ENCODE measurements at places on chromosomes 7 and 10.

DNA sequence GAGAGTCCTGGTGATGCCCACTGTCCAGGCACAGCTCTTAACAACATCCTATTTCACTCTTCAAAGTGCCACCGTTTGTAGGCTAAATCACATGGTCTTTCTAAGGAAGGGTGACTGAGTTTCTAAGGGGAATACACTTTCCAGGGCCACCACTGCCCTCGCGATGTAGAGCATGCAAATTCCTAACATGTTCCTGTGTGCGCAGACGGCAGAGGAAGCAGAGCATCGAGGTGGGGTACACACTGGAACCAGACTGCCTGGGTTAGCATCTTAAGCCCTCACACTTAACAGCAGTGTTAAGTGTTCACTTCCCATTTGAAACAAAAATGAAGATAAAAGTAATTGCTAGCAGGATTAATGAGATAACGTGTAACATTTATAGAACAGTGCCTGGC lies 3.0 kb downstream of the VOPP1 start:
- no peak for DNase-seq

DNA sequence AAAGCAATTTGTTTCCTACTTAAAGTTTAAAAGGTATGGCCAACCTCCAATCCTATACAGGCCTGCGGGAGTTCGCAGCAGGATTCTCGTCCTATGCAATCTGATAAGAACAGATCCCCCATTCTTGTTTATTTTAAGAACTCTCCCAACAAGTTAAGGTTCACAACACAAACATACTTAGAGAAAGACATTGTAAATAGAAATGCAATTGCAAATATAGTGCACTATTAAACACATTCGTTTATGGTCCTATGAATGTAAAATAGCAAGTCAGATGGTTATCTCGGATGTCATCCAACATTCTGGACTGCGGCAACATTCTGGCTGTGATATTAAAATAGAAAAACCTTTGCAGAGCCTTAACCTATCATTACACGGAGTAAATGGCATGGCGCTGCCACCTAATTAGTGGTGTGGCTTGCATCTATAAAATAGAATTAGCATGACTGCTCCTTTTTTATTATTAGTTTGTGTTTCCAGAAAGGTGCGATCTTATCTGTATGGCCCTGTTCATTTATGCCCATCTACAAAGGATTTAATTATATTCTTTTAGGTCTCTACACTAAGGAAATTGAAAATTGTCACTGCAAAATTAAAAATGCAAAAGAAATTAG lies 37.0 kb downstream of the BEND7 start:
- no peak for DNase-seq

DNA sequence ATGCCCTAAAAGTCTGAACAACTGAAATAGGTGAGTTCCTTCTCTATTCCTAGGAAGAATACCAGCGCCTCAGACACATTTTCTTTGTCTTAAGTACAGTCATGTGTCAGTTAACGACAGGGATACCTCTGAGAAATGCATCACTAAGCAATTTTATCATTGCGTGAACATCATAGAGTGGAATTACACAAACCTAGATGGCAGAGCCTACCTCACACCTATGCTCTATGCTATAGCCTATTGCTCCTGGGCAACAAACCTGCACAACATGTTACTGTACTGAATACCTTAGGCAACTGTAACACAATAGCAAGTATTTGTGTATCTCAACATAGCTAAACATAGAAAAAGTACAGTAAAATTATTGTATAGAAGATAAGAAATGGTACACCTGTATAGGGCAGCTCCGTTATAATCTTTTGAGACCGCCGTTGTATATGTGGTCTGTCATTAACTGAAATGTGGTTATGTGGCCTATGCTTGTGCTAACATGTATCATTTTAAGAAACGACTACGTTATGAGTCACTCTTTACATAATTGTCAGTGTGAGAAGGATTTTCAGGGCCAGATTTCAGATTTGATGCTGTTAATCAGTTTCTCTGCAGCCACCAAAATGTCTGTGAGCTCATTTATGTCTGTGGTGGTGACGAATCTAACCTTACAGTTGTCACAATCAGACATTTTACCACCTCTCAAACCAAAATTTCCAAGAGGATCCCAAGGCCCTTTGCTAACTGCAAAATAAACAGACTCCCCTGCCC lies 66.1 kb upstream of the STK17A start:
- DNase-seq, result no peak

DNA sequence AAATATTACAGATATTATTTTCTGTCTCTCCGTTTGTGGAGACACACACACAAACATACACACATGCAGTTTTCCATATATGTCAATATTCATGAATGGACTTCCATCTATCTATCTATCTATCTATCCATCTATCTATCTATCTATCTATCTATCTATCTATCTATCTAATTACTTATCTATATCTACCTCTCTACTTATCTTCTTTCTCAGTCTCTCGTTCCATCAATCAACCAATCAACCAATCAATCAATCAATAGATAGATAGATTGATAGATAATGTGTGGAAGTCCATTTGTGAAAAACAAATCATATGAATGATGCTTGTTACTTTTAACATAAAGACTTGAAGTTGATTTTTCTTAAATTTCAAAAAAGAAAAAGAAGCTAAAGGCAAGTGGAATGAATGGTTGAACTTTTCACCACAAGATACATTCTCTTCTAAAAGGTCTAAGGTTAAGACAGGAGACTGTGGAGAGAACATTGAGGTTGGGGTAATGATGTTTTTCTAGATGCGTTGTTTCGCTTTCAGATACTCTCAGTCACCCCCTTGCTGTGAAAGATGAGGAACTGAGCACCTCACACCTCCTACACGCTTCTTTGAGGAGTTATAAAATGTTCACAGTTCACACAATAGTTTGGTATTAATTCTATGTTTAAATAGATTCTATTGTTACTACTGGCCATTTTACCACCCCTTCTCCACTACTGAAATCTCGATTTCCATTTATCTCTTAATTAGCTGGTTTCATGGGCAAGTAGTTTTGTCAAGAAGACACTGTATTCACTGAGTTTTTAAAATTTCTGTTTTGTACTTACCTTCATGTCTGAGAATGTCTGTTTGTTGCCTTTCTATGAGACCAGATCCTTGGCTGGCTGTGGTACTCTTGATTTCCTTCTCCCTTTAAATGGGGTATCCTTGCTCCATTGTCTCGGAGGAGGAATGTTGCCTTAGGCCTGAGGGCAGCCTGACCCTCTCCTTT lies 114.1 kb downstream of the EMX2 start:
- no peak for DNase-seq

- DNase-seq, result no peak
These were observed 53.5 kb upstream of the FGL2 start for GRCh38 chr7:77253151-77253550.

DNA sequence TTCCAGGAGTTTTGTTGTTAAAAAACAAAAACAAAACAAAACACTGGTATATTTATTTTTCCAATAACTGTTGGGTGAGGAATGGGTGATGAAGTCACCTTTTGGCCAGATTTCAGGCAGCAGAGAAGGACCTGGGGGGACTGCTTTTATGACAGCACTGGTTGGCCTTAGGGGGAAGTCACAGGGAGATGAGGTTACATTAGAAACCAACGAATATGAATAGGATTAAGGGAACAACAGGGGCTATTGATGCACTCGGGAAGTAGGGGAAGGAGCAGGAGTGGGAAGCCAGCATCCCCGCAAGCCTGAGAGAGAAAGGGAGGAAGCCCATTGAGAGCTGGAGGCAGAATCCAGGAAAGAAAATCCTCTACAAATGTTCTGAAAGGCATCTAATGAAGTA lies 958.4 kb downstream of the TYW1 start:
- DNase-seq, result no peak

DNA sequence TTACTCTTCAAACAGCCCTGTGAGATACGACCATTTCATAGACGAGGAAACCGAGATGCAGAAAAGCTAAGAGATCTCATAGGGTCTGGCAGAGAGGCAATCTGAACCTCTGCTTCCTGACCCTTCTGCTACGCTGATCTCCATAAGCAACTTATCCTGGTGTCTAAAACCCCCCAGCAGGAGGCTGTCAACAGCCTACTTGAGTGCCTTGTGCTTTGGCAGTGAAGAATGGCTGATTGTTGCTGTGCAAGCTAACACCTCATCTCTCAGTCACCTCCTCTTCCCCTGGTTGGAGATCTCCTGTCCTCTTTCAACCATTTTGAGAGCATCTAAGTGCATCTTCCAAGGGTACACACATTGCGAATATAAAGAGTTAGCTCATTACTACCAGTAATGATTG lies 86.2 kb downstream of the AOAH start:
- DNase-seq, result no peak

DNA sequence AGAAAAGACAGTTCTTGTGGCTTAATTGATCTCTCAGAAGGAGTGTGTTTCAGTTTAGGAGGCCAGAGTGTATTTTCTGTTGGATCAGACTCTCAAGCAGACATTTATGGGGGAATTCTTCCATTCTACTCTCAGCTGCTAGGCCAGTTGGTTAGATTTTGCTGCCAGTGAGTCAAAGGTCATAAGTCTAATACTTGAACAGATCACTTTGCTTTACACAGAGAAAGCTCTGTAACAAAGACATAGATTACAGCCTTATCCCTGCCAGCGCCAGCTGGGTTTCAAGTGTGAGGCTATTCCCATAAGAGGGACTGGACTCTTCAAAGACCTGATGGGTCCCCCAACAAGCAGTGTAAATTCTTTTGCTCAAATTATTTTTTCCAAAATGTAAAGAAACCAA lies 145.6 kb upstream of the SEMA3C start:
- no peak for DNase-seq

DNA sequence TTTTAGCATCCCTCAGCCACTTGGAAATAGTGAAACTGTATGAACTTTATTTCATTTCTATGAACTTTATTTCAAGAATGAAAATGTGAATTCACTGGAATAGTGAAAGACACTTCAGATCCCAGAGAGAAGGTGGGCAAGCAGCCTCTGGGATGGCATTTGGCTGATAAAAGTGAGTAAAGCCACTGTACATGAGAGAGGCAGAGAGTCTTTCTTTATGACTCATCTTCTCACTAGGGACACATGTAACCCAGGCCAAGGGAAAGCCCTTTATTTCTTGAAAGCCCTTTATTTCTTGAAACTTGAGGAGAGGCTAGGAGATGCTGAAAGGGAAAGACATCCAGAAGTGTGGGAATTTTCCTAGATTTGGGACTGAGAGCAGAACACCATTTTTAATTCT lies 148.9 kb upstream of the SMIM30 start:
- DNase-seq, result no peak

GRCh38 chr10:69208761-69209160 lies 11.4 kb upstream of the HKDC1 start:
- no peak for DNase-seq

- DNase-seq, result no peak
These were observed 65.9 kb downstream of the CLIP2 start for GRCh38 chr7:74355091-74355490.

- DNase-seq, result no peak
These were observed 22.3 kb upstream of the SFMBT2 start for GRCh38 chr10:7432884-7433726.

- DNase-seq, result no peak
These were observed 408.9 kb downstream of the ADRA2A start for GRCh38 chr10:111485767-111486166.

GRCh38 chr7:127346575-127347256 lies 45.8 kb downstream of the ZNF800 start:
- no peak for DNase-seq

GRCh38 chr10:23171232-23171876 lies 20.8 kb upstream of the PTF1A start:
- DNase-seq, result no peak

DNA sequence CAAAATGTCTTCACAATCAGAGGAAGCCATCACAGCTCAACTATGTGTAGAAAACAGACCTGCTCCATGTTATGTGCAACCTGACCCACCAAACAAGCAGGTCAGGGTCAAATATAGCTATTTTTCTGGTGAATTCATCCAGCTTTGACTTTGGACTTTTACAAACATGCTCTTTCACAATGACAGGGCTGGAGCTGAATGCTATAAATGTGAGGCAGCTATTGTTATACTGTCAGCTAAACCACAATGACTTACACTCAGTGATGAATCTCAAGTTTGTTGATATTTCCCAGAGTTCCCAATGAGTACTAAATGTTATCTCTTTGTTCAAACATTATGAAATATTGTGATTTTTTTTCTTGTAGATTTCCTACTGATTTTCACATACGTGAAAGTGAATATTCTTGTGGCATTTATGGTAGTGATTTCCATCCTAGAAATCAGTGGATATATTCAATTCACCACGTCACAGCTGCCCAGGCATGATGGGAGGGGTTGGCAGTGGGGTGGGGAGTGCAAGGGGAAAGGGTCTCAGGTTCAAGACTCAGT lies 2.5 kb upstream of the ITIH2 start:
- no peak for DNase-seq

GRCh38 chr10:70066190-70066589 lies 13.5 kb downstream of the MACROH2A2 start:
- DNase-seq, result no peak

GRCh38 chr7:129209067-129209926 lies 15.5 kb upstream of the AHCYL2 start:
- DNase-seq, result no peak

DNA sequence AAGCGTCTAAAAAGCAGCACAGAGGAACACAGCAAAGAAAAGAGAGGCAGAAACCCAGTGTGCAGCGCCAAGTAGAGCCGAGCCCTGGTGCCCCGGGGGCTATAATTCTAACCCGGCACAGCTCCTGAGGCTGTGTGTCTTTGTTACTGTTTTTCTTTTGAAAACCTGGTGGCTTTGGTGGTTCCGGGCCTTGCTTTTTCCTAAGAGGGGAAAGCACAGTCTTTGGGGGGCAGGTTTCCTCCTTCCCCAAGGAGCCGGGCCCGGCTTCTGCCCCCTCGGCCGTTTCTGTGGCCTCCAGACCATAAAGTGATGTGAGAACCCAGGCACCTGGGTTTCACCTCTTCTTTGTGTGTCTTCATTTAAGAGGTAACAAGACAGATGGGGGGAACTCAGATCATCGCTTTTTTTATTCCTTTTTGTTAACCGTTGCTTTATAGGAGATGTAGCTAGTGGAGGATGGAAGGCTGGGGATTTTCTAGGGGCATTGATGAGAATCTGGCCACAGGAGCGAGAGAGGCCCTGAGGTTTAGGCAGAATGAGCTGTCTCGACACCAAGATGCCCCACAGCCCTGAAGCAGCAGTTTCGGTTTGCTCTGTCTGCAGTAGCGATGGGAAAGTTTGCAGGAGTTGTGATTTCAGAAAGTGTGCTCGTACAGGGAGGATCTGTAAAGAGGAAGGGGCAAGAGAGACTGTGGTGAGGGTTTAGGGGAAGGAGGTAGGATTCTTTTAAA lies 367.8 kb upstream of the GALNT17 start:
- DNase-seq, result no peak

DNA sequence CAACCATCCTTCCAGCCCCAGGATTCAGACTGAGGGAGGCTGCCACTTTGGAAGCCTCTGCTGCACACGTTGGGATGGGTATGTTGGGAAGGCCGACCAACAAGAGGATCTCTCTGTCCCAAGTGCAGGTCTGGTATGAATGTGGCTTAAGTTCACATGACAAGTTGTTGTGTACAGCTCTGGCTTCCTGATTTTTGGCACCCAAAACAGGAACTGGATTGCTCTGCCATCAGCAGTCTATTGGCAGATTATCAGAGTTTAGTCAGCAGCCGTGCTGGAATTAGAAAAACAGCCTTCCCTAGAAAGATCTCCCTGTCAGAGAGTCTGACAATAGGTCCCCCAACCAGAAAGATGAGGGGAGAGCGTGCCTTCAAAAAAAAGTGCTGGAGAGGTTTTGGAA lies 66.9 kb downstream of the GOLGA7B start:
- no peak for DNase-seq
